ENCODE measurements at places on chromosomes 5 and 9. TPM values are rescaled to one million over a fixed set of nuclear protein-coding genes. Genes with fewer than 3 reads are reported as not detected.

DNA sequence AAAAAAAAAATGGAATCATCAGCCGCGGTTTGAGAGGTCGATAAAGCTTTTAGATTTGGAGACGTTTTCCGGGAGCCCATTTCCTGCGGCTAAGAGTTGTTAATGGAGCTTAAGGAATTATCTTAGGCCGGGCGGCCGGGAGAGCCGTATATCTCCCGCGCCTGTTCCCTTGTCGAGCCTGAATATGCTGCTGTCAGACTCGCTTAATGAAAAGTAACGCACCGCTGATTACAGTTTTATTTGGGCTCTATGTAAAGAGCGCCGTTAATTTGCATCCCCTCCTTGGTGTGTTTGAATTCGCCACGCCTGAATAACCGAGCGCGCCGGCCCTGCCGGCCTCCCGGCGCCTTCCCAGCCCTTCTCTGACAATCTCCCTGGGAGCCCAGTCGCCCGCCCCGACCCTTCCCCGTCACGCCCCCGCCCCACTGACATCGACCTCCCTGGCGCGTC lies 7.9 kb downstream of the IRX4 start:
- H3K36me3 ChIP-seq: no peaks in the 10 kb centered on the region
- H3K4me3 ChIP-seq: peak overlapping the region; percentile 56
- peak; percentile 62 for DNase-seq
- peaks cover 23% of the 10 kb centered on the region for H3K4me1 ChIP-seq

DNA sequence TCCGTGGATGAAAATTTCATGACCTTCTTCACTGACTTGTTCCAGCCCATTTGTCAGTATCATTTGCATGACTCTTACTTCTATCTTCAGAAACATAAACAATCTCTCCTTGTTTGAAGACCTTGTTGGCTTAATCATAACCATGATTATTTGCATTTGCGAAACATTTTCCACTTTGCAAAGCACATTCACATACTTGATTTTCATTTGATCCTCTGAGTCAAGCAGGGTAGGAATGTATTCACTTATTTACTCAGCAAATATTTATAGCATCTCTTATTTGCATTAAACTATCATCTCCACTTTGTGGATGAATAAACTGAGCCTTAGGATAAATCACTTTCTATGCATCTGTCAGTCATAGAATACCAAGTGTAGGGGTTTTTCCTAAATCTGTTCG lies 343.0 kb upstream of the SGCD start:
- no peak overlapping the region for H3K4me3 ChIP-seq
- no peaks in the 10 kb centered on the region for H3K4me1 ChIP-seq
- no peak for DNase-seq
- H3K36me3 ChIP-seq: no peaks in the 10 kb centered on the region
- no peak overlapping the region for H3K27ac ChIP-seq

- no peaks in the 10 kb centered on the region for H3K36me3 ChIP-seq
- no peak overlapping the region for H3K4me3 ChIP-seq
- no peaks in the 10 kb centered on the region for H3K27me3 ChIP-seq
- no peak overlapping the region for H3K27ac ChIP-seq
- H3K4me1 ChIP-seq: no peaks in the 10 kb centered on the region
- no peak for DNase-seq
These were observed 80.4 kb downstream of the CAAP1 start for GRCh38 chr9:26812217-26812616.

- no peak for DNase-seq
- H3K4me1 ChIP-seq: peaks cover 61% of the 10 kb centered on the region
- no peaks in the 10 kb centered on the region for H3K36me3 ChIP-seq
- H3K4me3 ChIP-seq: no peak overlapping the region
- H3K27me3 ChIP-seq: no peaks in the 10 kb centered on the region
These were observed 3.4 kb downstream of the FREM1 start for GRCh38 chr9:14906644-14907359.

DNA sequence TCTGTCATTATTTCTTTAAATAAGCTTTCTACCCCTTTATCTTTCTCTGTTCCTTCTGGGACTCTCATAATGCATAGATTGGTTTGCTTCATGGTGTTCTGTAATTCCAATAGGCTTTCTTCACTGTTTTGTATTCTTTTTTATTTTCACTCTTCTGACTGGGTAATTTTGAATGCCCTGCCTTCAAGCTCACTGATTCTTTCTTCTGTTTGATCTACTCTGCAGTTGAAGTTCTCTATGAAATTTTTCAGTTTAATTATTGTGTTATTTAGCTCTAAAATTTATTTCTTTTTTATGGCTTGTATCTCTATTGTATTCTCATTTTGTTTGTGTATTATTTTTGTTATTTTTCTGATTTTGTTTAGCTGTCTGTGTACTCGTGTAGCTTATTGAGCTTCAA lies 89.3 kb upstream of the SLCO4C1 start:
- no peak for DNase-seq
- H3K36me3 ChIP-seq: no peaks in the 10 kb centered on the region
- H3K27ac ChIP-seq: no peak overlapping the region
- H3K27me3 ChIP-seq: no peaks in the 10 kb centered on the region
- no peak overlapping the region for H3K4me3 ChIP-seq

- no peak overlapping the region for H3K4me3 ChIP-seq
- H3K27me3 ChIP-seq: no peaks in the 10 kb centered on the region
- H3K4me1 ChIP-seq: 0 out of 2 replicates have a peak, but pooled peaks cover 6% of the 10 kb centered on the region
- no peak overlapping the region for H3K27ac ChIP-seq
These were observed 159.1 kb upstream of the ACOT12 start for GRCh38 chr5:81552852-81553566.

DNA sequence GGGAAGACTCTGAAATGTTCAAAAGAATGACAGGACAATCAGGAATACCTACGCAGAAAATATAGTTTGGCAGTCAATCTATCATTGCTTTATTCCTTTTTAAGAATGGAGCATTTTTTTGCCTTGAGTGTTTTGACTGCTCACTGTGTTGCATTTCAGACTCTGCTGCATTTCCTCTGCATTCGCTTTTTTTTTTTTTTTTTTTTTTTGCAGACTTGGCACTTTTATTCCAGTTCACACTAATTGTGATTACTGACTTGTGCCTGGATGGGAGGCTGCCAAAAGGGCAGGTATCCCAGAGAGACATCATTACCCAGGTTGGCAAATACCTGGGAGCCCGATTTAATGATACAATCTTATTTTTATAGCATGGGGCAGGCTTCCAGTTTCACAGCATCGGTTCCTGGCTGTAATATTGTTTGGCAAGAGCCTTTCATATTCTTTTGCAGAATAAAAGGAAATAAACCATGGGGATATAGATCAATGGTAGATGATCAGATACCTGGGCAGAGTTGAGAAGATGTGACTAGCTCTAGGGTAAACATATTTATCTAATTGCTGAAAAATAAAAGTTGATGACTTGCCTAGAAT lies 1132.6 kb downstream of the MAT2B start:
- no peak overlapping the region for H3K4me3 ChIP-seq
- no peaks in the 10 kb centered on the region for H3K27me3 ChIP-seq
- H3K4me1 ChIP-seq: no peaks in the 10 kb centered on the region
- H3K36me3 ChIP-seq: no peaks in the 10 kb centered on the region
- no peak for DNase-seq

- H3K27me3 ChIP-seq: no peaks in the 10 kb centered on the region
- H3K36me3 ChIP-seq: peaks cover 6% of the 10 kb centered on the region
- H3K27ac ChIP-seq: peak overlapping the region; percentile 100
- peaks cover 48% of the 10 kb centered on the region for H3K4me1 ChIP-seq
- H3K4me3 ChIP-seq: no peak overlapping the region
These were observed 74.1 kb downstream of the SERINC5 start for GRCh38 chr5:80181618-80182211.

DNA sequence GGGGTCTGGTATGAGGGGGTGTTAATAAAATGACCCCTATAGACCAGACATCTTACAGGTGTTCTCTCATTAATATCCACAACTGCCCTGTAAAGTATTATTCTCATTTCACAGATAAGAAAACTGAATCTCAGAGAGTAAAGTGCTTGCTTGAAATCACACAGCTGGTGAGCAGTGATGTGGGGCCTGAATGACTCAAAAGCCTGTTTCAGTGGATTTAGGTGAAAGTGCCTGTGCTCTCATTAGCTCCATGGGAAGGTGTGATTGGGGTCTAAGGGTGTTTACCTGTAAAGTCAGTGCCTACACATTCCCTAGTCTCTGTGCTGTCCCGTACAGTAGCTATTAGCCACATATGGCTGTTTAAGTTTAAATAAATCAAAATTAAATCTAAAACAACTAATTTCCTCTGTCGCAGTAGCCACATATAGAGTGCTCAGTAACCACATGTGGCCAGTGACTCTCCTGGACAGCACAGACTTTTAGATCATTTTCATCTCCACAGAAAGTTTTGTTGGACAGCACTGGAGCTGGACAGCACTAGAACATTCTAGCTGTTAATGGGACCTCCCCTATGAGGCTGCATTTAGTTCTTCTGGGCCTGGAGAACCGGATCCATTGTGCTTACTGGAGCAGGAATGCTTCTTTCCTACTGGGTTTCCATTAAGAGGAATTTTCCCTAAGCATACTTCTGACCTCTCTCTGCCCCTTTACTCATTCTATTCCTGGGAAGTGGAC lies 52.5 kb upstream of the SEMA6A start:
- no peaks in the 10 kb centered on the region for H3K27me3 ChIP-seq
- peaks cover 15% of the 10 kb centered on the region for H3K4me1 ChIP-seq
- no peak overlapping the region for H3K4me3 ChIP-seq
- H3K36me3 ChIP-seq: no peaks in the 10 kb centered on the region
- no peak for DNase-seq
- H3K27ac ChIP-seq: no peak overlapping the region

The CTXN3 gene
- total RNA-seq: not detected

The SPATA31D4 gene
- total RNA-seq: not detected

The CSF1R gene
- not detected for total RNA-seq

The LMBRD2 gene
- total RNA-seq: 6.4 TPM

Measured in GM23338 (cell line).